K562 (cell line): ENCODE measurements at places on chromosomes 11 and 22.

- no peak for DNase-seq
Observed at GRCh38 chr11:29564486-29564885, 452.3 kb downstream of the KCNA4 start.

- no peak for DNase-seq
Observed at GRCh38 chr11:63775191-63775590, 6.6 kb upstream of the ZFTA start.

DNA sequence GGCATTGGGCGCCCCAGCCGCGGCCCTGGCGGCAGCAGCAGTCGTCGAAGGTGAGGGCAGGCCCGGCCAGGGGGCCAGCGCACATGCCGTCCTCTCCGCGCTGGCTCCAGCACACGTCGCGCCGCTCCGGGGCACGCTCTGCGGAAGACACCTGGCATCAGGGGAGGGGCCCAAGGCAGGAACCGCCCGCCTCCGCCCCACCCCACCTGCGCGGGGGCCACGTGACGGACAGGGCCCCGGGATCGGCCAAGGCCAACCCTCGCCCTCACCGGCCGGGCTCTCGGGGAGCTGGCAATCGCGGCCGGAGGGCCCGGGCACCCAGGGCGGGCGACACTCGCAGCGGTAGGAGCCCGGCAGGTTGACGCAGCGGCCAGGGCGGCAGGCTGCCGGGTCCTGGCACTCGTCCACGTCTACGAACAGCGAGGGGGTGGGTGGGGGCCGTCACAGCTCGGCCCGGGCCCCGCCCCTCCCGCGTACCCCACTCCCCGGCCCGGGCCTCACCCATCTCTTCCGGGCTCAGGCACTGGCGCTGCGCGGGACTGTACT lies 14.9 kb downstream of the SCYL1 start:
- no peak for DNase-seq

GRCh38 chr22:38353701-38354100 lies 36.5 kb upstream of the CSNK1E start:
- no peak for DNase-seq

- no peak for DNase-seq
Observed at GRCh38 chr11:108768370-108768769, 103.5 kb downstream of the DDX10 start.

- DNase-seq: no peak
Observed at GRCh38 chr11:69492201-69492991, 10.9 kb downstream of the LINC01488 start.

- no peak for DNase-seq
Observed at GRCh38 chr22:31579835-31580242, 82.2 kb downstream of the PISD start.

GRCh38 chr22:24423519-24424000 lies 3.8 kb upstream of the ADORA2A start:
- DNase-seq: peak; percentile 82

- no peak for DNase-seq
Observed at GRCh38 chr11:70368961-70369360, 29.4 kb upstream of the CTTN start.

DNA sequence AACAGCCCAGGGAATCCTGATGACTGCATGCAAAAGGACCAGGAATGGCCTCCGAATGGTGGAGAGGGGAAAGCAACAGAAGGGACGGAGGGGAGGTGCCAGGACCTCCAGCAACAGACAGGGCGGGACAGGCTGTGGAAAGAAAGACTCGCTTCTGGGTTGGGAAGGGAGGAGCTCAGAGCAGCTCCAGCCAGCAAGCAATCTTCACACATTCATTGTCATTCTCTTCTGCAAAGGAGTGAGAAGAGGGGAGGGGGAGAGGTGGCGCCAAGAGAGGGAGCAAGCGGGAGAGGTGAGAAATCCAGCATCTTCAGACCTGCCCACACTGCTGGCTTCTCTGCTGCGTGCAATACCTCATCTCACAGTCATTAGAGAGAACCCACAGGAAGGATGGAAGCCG lies 509.0 kb downstream of the BUD13 start:
- no peak for DNase-seq

DNA sequence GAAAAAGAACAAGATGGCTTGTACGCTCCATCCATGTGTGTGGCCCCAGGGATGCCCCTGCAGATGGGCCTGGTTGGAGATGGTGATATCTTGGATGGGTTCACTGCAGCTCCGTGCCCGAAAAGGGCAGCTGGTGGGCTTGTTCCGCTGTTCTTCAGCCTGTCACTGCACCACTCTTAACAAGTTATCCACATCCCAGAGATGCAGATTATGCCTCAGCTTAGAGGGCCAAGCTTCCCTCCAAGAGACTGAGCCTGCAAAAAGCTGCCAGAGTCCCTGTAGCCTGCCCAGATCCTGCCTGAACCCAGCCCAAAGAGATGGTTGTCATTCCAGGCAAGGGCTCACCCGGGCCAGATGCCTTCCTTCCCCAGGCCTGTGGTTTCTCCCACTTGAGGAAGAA lies 308.0 kb downstream of the OPCML start:
- no peak for DNase-seq

- no peak for DNase-seq
Observed at GRCh38 chr11:109864151-109864661, 229.0 kb upstream of the ZC3H12C start.

DNA sequence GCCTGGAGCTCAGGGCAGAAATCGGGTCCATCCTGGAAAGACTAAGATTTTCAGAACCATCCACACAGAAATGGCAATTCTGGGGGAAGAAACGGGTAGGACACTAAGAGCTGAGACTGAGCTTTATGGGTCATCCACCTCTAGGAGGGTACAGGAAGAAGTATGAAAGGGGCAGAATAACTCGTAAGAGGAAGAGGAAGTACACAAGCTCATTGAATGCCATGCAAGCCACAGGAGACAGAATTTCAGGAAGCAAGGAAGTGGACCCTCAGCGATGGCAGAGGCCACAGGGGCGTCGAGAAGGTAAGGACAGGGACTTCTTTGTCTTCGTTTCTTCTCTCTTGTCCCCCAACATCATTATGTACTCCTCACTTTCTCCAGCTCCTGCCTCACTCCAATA lies 169.6 kb downstream of the MAML2 start:
- no peak for DNase-seq

DNA sequence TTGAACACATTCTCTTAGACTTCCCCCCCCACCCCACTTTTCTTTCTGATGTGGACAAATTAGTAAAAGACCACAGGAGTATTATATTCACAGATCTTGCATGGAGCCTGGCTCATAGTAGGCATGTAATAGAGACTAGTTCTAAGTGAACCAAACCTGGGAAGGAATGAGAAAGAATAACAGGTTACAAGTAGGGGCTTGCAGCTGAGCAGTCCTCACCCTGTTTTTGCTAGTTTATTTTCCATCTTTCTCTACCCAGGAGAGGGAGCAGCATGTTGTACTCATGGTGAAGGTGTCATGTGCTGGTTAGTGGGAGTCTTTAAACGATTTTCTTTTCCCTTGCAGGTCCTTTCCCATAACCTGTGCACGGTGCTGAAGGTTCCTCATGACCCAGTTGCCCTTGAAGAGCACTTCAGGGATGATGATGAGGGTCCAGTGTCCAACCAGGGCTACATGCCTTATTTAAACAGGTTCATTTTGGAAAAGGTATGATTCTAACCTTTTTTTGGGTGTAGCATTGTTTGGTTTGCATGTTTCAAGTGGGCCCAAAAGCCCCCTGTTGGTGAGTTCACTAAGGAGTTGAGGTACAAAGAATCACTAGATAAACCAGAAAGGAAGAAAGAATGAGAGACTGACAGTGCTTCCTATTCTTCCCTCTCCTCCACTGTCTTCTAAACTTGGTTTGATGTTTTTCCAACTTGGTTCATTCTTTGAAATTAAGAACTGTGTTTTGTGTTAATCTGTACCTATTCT lies 30.1 kb downstream of the SWAP70 start:
- no peak for DNase-seq

GRCh38 chr11:96267496-96268032 lies 75.4 kb downstream of the MAML2 start:
- DNase-seq: no peak

GRCh38 chr11:130269326-130269943 lies 45.3 kb downstream of the ZBTB44 start:
- DNase-seq: no peak

GRCh38 chr11:75626889-75627529 lies 41.8 kb downstream of the MAP6 start:
- DNase-seq: no peak

- DNase-seq: no peak
Observed at GRCh38 chr11:103907548-103908455, 128.6 kb upstream of the DDI1 start.

DNA sequence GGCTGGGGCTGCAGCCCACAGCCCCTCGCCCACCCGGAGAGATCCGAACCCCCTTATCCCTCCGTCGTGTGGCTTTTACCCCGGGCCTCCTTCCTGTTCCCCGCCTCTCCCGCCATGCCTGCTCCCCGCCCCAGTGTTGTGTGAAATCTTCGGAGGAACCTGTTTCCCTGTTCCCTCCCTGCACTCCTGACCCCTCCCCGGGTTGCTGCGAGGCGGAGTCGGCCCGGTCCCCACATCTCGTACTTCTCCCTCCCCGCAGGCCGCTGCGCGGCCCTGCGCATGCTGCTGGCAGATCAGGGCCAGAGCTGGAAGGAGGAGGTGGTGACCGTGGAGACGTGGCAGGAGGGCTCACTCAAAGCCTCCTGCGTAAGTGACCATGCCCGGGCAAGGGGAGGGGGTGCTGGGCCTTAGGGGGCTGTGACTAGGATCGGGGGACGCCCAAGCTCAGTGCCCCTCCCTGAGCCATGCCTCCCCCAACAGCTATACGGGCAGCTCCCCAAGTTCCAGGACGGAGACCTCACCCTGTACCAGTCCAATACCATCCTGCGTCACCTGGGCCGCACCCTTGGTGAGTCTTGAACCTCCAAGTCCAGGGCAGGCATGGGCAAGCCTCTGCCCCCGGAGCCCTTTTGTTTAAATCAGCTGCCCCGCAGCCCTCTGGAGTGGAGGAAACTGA lies 731 bp downstream of the GSTP1 start:
- peak; percentile 72 for DNase-seq

DNA sequence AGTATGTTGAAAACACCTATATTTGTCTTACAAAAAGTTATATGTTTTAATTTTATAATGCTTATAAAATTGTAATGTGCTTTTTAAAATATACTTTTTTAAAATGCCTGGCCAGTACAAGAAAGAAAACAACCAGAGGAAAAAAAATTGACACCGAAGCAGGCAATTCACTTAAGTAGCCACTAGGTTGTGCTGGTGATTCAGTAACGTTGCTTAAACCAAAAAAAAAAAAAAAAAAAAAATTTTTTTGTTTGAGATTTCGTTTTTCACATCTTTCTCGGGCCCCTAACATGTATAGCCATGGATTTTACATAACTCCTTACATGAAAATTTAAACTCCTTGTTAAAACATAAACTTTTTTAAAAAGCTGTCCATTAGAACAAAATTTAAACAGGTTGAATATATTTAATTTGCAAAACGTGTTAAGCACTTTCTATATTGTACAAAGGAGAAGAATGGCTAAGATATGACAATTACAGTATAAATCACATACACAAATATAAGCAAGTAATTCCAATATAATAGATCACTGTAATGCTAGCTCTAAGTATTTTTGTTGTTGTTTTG lies 9.2 kb downstream of the OR8B4 start:
- DNase-seq: peak; percentile 29

GRCh38 chr11:94217705-94218104 lies 86.7 kb upstream of the IZUMO1R start:
- DNase-seq: no peak

DNA sequence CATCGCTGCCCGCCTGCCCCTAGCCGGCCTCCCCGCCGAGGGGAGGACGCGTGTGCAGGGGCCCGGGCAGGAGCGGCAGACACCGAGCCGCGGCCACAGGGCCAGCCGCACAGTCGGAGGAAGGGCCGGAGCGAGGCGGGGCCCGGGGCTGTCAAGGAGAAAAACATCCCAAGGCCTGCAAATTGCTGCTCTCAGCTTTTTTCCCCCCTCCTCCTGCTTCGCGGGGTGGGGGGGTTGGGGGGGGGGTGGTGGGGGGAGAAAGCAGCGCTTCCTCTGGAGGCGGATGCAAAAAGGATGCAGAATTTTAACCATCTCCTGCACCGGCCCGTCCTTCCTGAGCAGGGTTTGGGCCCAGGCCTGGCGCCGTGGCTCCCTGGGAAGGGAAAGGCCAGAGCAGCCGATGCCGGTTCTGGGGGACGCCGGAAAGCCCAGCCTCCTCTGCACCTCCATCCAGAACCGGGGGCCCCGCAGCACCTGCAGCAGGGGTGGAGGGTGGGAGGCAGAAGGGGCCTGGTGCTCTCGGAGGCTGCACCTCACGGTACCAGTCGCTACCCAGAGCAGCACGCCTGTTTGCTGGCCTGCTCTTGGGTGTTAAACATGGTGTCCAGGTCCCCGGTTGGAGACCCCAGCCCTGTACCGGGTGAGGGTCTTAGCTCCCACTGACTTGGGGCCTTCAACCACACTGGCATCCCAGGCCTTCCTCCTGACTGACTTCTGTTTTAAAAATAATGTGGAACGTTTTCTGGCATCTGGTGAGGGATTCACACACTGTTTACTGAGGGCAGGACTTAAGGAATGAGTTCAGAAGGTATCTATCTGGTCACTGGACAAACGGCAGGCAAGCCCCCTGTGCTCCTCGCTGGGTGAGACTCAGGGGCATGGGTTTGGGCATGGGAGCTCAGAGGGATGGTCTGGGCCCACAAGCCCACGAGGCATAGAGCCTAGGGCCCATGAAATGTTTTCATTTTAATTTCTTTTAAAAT lies 77.4 kb upstream of the WNT7B start:
- DNase-seq: peak; percentile 28

DNA sequence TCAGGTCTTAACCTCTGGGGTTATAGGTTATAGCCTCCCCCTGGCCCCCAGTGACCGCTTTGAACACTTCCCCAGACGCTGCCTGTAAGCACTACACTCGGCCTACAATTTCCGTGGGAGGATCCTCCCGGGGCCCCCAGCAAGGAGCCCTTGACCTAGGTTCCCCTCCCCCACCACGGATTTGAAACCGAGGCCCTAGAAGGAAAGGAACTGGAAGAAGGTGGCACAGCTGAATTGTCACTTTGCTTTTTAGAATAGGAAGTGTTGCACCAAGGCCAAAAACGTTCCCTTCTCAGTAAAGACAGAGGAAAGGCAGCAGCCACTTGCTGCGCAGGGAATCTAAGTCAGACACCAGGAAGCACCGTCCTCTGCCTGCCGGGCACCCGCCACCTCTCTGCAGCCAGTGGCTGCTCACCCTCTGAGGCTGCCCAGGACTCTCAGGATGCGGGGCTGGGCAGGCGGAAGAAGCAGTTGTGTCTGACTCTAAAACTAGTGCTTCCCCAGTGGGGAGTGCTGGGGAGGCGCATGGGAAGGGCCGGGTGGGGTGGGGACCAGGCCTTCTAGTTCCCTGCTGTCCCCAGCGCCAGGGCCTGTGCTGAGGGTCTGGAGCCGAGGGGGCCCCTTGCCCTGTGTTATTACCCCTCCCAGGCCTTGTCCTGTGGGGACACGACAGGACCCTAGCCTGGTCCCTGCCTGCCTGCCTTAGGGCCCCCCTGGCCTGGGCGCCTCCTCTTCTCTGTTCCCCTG lies 7.9 kb upstream of the FLRT1 start:
- peak; percentile 56 for DNase-seq
